Stimulated activated CD4-positive, alpha-beta T cell treated with anti-CD3 and anti-CD28 coated beads, Interleukin-12 subunit alpha, Interleukin-12 subunit beta, amount 100 ng/mL, for 4 hours (primary cell): ENCODE measurements at places on chromosomes 1 and 21.

DNA sequence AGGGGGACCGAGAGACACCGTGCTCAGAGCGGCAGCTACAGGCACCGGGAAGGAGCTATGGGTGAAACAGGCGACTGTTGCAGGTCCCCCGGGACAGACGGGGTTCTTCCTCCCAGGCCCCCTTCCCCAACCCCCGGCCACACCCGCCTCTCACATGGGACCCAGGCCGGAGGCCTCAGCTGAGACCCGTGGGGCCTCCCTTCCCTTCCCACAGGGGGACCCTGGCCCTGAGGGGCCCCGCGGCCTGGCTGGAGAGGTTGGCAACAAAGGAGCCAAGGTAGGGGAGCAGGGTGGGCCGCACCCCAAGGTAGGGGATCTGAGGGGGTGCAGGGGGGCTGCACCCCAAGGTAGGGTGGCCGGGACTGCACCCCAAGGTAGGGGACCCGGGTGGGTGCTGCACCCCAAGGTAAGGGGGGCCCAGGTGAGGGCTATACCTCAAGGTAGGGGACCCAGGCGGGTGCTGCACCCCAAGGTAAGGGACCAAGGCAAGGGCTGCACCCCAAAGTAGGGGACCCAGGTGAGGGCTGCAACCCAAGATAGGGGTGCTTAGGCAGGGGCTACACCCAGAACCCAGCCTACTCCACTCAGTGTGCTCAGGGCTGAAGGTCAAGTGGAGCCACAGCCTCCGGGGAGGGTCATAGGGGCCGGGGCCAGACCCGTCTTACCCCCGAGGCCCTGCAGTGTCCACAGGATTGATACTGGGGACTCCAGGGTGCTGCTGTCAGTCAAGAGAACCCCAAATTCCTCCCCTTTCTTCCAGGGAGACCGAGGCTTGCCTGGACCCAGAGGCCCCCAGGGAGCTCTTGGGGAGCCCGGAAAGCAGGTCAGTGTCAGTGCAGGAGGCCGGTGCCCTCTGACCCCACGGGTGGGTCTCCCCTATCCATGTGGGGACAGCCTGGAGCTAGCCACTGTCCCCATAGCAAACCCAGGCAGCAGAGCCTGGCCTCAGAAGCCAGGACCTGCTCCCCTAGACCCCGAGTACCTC lies 22.7 kb downstream of the COL6A2 start:
- DNase-seq = no peak

GRCh38 chr1:153000294-153000693 lies 1.3 kb upstream of the SPRR3 start:
- DNase-seq = no peak

- no peak for DNase-seq
Measured at GRCh38 chr1:2431518-2431917, 19.2 kb upstream of the PEX10 start.

- DNase-seq = no peak
Measured at GRCh38 chr1:26287033-26287711, 7.3 kb downstream of the SH3BGRL3 start.

- no peak for DNase-seq
Measured at GRCh38 chr1:160608057-160608456, 28.8 kb upstream of the CD84 start.

DNA sequence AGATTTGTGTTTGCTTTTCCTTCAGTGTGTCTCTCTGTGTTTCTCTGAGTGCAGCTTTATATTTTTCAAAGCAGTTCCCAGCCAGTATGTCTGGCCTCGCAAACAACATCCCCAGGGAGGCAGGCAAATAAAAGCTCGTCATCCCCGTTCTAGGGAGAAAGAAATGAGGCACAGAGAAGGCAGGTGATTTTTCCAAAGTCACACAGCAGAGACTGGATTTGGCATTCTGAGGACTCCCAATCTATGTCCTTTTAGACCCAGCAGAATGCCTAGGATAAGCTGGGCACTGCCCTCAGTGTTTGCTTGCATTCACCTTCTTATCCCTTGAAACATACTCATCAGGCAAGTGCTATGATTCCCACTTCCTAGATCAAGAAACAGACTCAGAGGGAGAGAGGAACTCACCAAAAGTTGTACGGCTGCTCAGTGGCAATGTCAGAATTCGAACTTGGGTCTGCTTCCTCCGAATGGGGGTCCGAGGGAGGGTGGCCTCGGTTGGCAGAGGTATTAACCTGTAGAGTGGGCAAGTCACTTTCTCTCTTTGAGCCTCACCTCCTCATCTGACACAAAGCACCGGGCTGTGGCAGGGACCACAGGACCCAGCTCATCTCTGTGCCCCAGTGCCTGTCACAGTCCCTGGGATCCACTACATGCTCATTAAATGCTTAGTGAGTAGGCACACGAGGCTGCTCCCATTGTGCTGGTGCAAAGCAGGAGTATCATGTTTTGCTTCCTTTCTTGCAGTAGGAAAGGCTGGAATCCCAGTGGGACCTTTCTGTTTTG lies 4.2 kb downstream of the RAP1GAP start:
- no peak for DNase-seq

DNA sequence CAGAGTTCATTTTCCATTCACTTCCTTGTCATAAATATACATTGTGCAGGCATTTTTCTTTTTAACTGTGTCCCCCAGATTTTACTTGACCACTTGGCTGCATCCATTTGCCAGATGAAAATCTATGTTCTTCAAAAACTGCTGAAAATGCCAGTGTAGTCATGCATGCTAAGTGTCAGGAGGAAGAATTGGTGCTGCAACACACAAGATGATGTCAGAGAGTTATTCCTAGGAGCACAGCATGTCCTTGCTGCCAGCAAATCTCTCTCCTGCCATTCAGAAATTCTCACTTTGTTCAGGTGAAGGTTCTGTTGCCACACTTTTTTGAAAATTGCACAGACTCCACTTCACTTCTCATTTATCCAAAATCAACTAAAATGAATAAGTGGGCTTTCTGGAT lies 106.4 kb upstream of the MAGI3 start:
- DNase-seq = no peak

GRCh38 chr1:212470059-212470458 lies 37.3 kb downstream of the NENF start:
- DNase-seq = no peak
